ENCODE measurements at places on chromosomes 3 and 15.

DNA sequence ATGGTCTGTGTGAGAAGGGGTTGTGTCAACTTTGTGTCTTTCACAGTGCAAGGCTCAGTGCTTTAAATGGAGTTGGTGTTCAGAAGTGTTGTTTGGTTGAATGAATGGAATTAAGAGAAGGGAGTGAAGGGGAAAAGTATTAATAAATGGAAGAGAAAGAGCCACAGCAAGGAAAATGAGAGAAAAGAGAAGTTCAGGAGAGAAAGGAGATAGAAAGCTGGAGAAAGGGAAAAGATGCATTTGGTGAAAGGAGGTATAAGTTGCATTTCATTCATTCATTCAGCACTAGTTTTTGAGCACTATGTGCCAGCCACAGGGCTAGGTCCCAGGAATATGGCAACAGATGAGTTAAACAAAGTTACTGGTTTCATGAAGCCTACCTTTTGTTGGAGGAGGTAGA lies 34.3 kb upstream of the PPP4R2 start:
- DNase-seq: no peak

DNA sequence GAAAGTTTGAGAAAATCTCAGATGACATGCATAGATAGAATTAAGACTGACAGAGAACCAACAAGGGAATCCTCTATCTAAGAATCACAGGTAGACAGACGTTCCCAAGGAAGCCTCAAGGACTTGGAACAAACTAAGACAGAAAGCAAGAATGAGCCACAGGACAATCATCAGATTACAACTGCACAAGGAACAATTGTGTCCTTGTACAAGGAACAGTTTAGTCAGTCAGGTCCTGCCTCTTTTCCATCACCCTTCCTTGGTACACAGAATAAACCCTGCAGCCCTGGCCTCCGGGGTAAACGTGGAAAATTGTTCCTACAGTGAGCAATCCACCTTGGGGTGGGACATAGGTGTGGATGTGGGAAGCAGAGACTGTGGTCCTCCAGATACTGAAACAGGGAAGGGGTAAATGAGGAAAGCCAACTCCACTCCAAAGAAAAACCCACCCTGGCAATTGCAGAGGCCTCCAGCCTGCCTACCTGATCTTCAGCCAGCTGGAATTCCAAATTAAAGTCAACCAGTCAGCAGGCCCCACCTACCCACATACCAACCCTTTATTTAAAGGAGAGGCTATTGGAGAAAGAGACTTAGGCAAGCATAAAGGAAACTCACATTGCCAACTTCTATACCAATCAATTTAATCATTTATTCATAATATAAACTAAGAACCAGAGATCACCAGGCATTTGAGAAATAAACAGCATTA lies 73.4 kb downstream of the ULK4 start:
- DNase-seq: no peak

GRCh38 chr3:19346759-19347158 lies 198.4 kb downstream of the KCNH8 start:
- no peak for DNase-seq

DNA sequence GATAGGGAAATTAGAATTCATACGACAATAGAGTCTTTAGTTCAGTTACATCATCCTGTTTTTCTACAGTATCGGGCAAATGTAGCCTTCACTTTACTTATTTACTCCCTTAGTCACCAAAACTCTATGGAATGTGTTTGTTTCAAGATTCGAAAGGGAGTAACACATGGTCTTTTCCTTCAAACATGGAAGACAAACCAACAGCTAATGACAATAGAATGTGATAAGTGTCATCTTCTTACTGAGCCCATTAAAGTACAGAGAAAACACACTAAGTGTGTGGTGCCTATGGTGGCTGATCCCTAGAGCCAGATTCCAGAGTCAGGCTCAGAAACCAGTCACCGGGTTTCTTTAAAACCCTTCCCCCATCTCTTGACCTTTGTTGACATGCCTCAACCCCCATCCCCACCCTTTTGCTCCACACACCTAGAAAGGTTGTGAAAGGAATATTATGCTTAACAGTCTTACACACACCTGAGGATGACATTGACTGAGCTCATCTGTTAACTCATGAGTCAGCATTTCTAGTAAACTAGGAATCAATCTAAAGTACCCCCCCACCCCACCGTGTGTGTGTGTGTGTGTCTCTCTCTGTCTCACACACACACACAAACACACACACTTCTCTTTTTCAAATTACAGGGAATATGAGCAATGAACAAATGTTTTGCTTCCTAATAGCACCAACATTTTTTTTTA lies 549.6 kb upstream of the CCDC54 start:
- DNase-seq: no peak

DNA sequence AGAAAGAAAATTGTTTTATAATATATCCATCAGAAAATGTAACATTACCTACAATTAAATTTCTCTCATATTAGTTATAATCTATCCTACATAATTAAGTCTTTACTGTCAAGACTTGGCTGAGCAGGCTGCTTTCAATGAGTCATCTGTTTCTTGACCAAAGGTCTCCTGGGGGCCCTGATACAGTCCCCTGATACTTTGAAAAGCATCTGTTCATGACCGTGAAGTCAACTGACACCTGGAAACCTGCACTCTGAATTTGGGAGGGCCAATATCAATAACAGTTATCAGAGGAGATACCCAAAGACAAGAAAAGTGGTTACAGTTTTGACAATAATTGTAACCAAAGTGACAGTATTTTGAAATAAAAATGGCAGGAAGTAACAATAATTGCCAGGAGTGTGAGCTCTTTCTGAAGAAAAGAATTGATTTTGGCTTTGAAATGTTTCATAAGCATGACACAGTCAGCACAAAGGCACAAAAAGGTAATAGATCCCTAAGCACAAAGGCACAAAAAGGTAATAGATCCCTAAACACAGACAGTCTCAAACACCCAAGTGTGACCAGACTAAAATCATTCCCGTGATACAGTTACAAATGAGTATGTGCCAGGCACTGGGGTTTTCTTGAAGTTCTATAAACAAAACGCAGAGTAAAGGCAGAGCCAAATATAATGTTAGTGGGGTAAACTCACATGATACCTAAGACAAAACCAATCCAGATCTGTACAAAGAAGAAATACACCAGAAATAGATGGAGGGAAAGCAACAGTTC lies 260.7 kb downstream of the PLOD2 start:
- DNase-seq: no peak

GRCh38 chr3:108486941-108487340 lies 23.5 kb downstream of the MYH15 start:
- no peak for DNase-seq

DNA sequence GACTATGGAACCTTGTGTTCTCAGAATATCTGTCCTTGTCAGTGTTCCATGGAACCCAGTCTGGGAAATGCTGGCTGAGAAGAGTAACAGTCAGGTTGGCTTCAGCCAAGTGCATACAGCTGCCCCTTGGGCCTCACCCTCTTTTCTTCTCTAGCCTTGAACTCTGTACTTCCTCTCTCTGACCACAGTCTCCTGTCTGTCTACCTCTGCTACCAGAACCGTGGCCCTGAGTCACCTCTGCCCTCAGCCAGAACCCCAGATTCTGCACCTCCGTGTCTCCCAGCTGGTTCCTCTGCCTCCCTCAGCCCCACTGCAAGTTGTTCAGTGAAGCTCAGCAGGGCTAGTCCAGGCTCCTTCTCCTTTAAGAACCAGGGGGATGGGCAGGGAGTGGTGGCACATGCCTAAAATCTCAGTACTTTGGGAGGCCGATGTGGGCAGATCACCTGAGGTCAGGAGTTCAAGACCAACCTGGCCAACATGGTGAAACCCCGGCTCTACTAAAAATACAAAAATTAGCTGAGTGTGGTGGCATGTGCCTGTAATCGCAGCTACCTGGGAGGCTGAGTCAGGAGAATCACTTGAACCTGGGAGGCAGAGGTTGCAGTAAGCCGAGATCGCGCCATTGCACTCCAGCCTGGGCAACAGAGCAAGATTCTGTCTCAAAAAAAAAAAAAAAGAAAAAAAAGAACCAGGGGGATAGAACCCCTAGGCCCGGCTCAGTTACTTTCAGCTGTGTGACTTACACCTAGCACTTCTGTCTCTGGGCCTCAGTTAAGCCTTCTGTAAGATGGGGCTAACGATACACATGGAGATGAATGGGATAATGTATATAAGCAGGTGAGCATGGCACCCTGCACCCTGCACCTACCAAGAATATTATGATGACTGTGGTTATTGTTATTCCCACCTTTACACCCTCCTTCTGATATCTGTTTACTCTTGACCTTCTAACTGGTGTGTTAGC lies 24.3 kb upstream of the TATDN2 start:
- DNase-seq: peak; percentile 64

DNA sequence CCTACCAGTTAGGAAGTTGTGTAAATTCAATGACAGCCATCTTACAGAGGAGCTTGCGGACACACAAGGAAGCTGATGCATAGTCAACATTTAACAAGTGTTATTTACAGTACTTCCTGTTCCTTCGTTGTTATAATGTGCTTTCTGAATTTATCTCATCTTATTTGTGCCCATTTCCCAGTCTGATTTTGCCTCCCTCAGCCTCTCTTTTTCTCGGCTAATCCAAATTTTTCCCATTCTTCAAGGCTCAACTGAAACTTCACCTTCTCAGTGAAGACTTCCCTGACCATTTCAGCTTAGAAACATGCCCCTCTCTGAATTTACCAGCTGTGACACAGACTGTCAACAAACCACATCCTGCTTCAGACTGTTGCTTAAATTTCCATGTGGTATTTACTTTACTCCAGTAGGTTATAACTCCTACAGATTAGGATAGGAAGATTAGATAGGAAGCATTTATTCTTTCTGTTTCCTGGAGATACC lies 55.7 kb upstream of the CP start:
- no peak for DNase-seq

DNA sequence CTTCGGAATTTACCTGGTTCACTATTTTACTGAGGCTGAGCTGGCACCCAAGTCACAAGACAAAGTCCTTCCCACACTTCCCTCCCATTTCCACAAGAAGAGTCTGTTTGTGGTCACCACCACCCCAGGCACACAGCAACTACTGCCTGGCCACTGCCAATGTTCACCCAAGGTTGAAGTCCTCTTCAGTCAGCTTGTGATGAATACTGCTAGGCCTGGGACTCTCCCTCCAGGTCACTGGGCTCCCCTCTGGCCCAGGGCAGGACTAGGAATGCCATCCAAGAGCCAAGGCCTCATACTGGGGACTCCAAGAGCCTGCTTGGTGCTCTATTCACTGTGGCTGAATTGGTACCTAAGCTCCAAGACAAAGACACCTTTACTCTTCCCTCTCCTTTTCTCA lies 30.4 kb upstream of the COLQ start:
- no peak for DNase-seq

DNA sequence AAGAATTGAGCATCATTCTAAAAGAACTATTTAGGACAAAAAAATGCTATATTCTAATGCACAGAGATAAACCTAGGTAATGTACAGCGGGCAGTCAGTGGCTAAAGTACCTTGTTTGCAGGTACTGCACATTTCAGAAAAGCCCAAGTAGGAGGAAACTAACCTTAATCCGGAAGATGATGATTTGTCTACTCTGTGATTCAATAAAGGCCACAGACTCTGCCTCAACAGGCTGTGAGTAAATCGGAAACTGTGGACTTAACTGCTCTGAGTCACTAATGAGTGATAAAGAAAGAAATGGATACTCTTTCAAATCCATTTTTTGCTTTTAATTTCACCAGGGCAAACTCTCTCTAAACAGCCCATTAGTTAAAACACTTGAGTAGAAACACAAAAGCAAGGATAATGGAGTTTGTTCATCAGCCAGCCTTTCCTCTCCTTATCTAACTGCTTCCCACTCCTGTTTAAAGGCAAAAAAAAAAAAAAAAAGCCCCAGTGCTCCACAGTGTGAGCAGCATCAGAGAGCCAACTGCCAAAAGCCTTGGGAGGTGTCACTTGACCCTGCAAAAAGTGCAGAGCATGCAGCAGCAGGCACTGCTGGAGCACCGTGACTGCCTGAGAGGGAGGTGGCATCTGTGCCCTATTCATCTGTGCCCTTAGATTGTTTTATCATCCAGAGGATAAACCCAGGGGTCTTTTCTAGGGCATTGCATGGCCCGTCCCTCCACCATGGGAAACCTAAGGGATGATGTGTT lies 187.7 kb downstream of the SATB1 start:
- DNase-seq: peak; percentile 21

DNA sequence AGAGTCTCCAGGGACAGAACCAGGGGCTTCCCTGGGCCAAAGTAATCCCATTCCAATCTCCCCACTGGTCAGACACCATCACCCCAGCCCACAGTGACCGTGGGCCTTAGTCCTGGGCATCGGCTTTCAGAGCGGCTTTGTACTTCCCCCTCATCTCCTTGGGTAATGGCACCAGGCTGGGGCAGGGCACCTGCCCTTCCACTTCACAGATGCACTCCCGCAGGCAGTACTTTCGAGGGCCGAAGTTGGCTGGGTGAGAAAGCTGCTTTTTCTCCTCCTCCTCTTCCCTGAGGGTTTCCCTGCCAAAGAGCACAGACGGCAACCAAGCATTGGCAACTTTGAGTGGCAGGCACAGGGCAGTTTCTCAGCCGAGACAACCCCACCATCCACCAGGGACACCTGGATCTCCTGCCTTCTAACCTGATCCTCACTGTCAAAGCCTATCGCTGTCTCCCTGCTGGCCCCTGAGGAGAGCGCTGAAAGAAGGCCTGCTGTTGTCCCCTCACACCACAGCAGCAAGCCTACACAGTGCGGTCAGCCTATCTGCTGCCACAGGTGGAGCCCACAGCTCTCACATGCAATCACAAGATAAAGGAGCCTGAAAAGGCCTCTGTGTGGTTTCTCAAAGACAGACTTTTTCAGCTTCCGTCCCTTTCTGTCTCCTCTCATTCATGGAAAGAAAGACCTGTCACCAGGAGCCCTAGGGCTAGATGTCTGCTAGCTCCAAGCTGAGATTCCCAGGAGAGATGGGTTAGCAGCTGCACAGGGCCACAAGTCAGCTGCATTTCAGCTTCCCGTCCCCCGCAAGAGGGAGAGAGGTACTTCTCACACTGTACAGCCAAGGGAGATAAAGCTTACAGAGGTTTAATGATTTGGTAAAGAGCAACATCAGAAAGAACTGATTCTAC lies 12.5 kb downstream of the MRPS25 start:
- DNase-seq: no peak

DNA sequence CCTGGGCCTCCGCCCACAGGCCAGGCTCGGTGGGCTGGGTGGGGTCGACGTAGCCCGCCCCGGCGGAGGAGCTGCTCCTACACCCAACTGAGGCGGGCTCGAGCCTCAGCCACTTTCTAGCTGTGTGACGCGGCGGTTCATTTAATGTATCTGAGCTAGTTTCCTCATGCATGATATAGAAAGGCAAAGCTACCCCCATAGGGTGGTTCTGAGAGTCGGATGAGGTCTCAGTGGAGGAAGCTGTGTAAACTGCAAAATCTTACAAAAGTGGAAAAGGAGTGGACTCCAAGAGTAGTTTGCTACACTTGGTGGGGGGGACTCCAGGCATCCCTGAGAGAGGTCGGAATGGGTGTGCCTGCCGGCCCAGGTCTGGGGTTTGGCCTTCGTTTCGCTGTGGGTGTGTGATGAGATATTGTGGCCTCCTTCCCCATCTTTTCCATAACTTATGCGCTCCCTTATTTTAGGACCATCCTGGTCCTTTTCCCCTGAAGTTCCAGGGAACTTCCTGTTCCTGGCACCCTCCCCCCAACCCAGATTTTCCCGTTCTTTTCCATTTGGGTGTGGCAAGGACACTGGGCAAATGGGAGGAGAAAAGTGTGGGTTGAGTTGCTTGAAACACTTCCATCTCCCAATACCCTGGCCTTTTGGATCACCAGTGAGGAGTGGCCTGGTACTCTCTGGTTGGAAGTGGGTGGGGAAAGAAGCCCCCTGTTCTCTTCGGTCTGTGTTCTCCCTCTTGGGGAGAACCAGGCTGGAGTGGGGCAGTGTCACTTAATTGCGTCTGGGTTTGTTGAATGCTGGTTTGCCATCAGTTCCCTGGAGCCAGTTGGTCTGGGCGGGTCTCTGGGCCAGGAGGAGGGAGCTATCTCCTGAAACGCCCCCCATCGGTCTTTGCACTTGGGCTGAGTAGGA lies 1.1 kb downstream of the PDIA5 start:
- DNase-seq: no peak

GRCh38 chr3:32086464-32086863 lies 20.0 kb upstream of the GPD1L start:
- DNase-seq: no peak
